ENCODE measurements at places on chromosomes 3 and 15. TPM values are rescaled to one million over a fixed set of nuclear protein-coding genes. Genes with fewer than 3 reads are reported as not detected.

TM6SF1 gene
- 2.7 TPM for total RNA-seq

KLHL18 gene
- 21.0 TPM for total RNA-seq

KCNH8 gene
- total RNA-seq = 0.24 TPM

PTPRG gene
- 82.8 TPM for total RNA-seq

PRR23C gene
- total RNA-seq = not detected

All from ovary (tissue), 10 donors.